T-helper 17 cell (primary cell): ENCODE measurements at places on chromosomes 12 and 14.

- no peak overlapping the region for H3K4me3 ChIP-seq
- no peaks in the 10 kb centered on the region for H3K36me3 ChIP-seq
- peaks cover 8% of the 10 kb centered on the region for H3K27me3 ChIP-seq
- no peak for DNase-seq
Observed at GRCh38 chr12:3099146-3099545, 22.0 kb downstream of the TSPAN9 start.

GRCh38 chr12:127720334-127720733, 546.6 kb upstream of the TMEM132C start:
- no peak overlapping the region for H3K4me3 ChIP-seq
- no peaks in the 10 kb centered on the region for H3K27me3 ChIP-seq
- H3K4me1 ChIP-seq, result no peaks in the 10 kb centered on the region
- H3K27ac ChIP-seq, result no peak overlapping the region
- H3K36me3 ChIP-seq, result no peaks in the 10 kb centered on the region

DNA sequence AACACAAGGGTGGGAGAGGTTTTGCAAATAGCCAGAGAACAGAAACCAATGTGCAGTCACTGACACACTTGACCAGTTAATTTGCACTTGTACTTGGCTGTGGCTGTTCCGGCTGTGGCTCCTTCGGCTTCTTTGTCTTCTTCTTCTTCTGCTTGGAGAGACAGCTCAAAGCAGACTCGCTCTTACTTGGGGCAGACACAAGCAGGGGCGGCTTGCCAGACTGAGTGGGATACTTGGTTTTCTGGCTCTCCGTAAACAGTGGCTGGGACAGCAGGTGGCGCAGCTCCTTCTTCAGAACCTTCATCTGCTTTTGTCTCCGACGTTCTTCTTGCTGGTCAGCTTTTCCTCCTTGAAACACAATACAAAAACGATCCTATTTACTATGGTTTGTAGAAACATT, 25.0 kb downstream of the OTUB2 start:
- H3K36me3 ChIP-seq, result peaks cover 11% of the 10 kb centered on the region
- H3K4me3 ChIP-seq, result peak overlapping the region; percentile 68
- H3K27ac ChIP-seq, result peak overlapping the region; percentile 88
- no peaks in the 10 kb centered on the region for H3K27me3 ChIP-seq

DNA sequence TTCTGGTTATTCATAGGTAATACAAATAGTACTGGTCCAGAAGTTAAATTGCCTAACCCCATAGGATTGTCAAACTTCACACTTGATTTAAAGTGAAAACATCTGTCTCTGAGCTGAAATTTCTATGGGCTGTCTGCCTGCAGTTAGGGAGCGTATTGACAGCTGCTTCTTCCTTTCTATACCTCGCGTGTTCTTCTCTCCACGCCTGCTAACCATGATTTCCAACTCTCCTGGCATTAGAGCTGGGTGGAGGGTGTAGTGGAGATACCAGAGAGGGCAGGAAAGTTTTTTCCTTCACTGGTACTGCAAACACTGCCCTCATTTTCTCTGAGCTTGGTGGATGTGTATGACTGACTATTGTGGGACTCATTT, 429.0 kb upstream of the FBXO33 start:
- no peaks in the 10 kb centered on the region for H3K27me3 ChIP-seq
- no peaks in the 10 kb centered on the region for H3K36me3 ChIP-seq
- no peak for DNase-seq
- H3K4me3 ChIP-seq, result no peak overlapping the region

DNA sequence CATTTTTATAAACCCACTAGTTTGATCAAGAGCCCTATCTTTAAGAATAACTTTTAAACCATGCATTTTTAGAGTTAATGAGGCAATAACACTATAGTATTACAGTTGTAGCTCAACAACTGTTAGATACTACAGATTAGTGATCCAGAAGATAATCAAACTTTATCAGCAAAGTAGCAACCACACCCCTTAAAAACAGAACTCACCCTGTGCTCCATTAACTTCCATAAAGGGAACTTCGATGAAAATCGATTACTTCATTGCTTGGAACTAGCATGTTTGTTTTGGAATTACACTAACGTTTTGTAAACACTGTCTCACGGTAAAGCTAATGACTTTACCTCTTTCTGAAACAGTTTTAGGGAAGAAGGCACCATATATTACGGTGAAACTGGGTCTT, 1.4 kb downstream of the SGPP1 start:
- H3K4me1 ChIP-seq, result peaks cover 34% of the 10 kb centered on the region
- H3K27ac ChIP-seq, result peak overlapping the region; percentile 95
- no peaks in the 10 kb centered on the region for H3K27me3 ChIP-seq
- H3K4me3 ChIP-seq, result peak overlapping the region; percentile 99
